Astrocyte (in vitro differentiated cells and primary cell): ENCODE measurements at places on chromosomes 5 and 9. TPM values are rescaled to one million over a fixed set of nuclear protein-coding genes. Genes with fewer than 3 reads are reported as not detected.
A peak's percentile ranks its signal among the peaks of the same experiment; 100 is the strongest.

GRCh38 chr9:76756268-76756640, 8.0 kb upstream of the PCA3 start:
- H3K4me1 ChIP-seq = no peaks in the 10 kb centered on the region
- H3K27me3 ChIP-seq = no peaks in the 10 kb centered on the region
- no peak overlapping the region for H3K27ac ChIP-seq
- H3K36me3 ChIP-seq = no peaks in the 10 kb centered on the region
- H3K4me3 ChIP-seq = no peak overlapping the region

DNA sequence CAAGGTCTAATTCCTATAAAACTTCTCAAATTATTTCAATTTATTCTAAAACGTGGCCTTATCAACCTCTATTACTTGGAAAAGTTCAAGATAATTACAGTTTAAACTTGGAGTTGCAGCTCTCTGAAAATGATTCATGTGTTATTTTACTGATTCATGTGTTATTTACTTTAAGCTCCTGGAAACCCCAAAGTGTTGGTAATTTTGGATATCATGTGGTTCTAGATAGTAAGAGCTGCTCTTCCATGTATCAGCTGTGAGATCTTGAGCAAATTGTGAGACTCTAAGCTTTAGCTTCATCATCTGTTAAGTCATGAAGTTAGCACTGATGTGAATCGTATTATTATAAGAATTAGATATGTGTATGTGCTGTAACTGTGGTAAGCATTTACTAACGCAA, 749.2 kb downstream of the TLE4 start:
- peaks cover 12% of the 10 kb centered on the region for H3K4me1 ChIP-seq
- H3K27ac ChIP-seq = peak overlapping the region; percentile 81
- no peaks in the 10 kb centered on the region for H3K36me3 ChIP-seq
- no peak overlapping the region for H3K4me3 ChIP-seq

GRCh38 chr5:96049398-96050272, 88.0 kb upstream of the ELL2 start:
- H3K36me3 ChIP-seq = no peaks in the 10 kb centered on the region
- H3K27ac ChIP-seq = peak overlapping the region; percentile 34
- H3K4me1 ChIP-seq = peaks cover 14% of the 10 kb centered on the region
- no peak overlapping the region for H3K4me3 ChIP-seq
- no peaks in the 10 kb centered on the region for H3K27me3 ChIP-seq
- DNase-seq = peak; percentile 89

DNA sequence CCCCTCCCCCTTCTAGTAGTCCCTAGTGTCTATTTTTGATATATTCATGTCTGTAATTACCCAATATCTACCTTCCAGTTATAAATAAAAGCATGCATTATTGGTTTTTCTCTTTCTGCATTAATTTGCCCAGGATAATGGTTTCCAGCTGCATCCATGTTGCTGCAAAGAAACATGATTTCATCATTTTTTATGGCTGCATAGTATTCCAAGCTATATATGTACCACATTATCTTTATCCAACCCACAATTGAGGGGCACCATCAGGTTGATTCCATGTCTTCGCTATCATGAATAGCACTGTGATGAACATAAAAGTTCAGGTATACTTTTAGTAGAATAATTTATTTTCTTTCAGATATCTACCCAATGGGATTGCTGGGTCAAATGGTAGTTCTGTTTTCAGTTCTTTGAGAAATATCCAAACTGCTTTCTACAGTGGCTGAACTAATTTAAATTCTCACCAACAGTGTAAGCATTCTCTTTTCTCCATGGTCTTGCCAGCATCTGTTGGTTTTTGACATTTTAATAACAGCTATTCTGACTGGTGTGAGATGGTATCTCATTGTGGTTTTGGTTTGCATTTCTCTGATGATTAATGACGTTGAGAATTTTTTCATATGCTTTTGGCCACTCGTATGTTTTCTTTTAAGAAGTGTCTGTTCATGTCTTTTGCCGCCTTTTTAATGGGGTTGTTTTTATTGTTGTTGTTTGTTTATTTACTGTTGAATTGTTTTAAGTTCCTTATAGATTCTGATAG, 746.1 kb upstream of the MEF2C start:
- H3K4me3 ChIP-seq = no peak overlapping the region
- H3K36me3 ChIP-seq = no peaks in the 10 kb centered on the region
- H3K27ac ChIP-seq = no peak overlapping the region
- no peaks in the 10 kb centered on the region for H3K4me1 ChIP-seq
- H3K27me3 ChIP-seq = no peaks in the 10 kb centered on the region

DNA sequence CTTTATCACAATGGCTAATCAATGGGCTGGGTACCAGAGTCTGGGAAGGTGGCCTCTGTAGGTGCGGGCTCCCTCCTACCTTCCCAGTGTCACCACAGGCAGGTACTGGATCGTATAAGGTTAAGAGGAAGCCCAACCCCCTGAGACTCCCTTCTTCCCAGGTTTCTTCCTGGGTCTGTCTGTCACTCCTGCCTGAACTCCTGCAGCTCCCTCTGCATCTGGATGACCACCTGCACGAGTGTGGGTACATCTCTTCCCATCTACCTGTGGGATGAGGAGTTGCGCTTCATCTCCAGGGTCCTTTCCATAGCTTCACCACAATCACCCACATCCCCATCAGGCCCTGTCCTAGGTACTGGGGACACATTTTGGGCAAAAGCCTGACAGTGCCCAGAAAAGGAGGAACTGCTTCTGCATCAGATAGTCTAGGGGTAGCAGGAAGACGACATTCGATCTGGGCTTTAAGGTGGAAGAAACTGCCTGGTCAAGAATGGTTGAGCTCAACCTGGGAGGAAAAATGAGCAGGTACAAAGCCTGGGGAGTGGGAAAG, 112.2 kb upstream of the ALDH1B1 start:
- H3K4me1 ChIP-seq = no peaks in the 10 kb centered on the region
- no peak overlapping the region for H3K4me3 ChIP-seq
- no peak for DNase-seq
- H3K27me3 ChIP-seq = peaks cover 13% of the 10 kb centered on the region
- no peaks in the 10 kb centered on the region for H3K36me3 ChIP-seq

DNA sequence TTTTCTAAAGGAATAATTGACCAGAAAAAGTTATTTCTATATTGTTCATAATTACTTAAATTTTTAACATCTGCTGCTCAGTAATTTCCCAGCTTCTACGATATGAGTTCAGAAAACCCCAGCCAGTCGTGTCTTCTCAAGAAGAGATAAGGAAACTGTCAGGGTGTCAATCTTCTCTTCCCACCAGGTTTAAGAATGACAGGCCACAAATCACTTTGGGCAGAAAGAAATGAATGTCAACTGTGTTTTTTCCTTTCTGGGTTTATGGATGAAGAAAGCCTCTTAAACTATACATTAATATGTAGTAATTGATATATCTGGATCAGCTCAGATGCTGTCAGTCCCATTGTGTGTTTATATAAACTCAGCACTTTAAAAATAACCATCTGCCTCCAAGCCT, 453.2 kb upstream of the NUDT12 start:
- no peaks in the 10 kb centered on the region for H3K27me3 ChIP-seq
- H3K4me3 ChIP-seq = no peak overlapping the region
- H3K36me3 ChIP-seq = no peaks in the 10 kb centered on the region
- no peak overlapping the region for H3K27ac ChIP-seq
- no peaks in the 10 kb centered on the region for H3K4me1 ChIP-seq

GRCh38 chr5:43780586-43780985, 177.6 kb downstream of the NNT start:
- no peak overlapping the region for H3K4me3 ChIP-seq
- no peak overlapping the region for H3K27ac ChIP-seq
- H3K27me3 ChIP-seq = no peaks in the 10 kb centered on the region
- H3K4me1 ChIP-seq = no peaks in the 10 kb centered on the region

- H3K27me3 ChIP-seq = no peaks in the 10 kb centered on the region
- peaks cover 45% of the 10 kb centered on the region for H3K4me1 ChIP-seq
- no peak for DNase-seq
- peaks cover 14% of the 10 kb centered on the region for H3K36me3 ChIP-seq
Measured at GRCh38 chr9:127567730-127568617, 44.1 kb upstream of the STXBP1 start.

DNA sequence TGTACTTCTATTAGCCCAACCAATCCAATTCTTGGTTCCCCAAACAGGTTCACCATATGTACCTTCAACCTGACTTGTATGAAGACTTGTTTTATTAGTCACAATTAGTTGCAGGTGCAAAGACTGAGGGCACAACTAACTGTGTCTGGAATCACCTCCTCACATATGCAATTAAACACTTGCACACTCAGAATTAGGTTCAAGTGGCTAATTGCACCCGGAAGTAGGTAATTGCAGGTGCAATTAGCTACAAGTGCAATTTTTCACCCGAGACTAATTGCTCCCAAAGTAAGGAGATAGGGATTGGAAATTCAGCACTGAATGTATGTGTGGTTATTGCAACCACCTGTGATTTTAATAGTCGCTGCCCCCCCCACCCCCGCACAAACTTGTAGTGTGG, 338.9 kb downstream of the ZSWIM6 start:
- H3K4me1 ChIP-seq = peaks cover 4% of the 10 kb centered on the region
- H3K27me3 ChIP-seq = peaks cover 6% of the 10 kb centered on the region
- DNase-seq = no peak
- H3K36me3 ChIP-seq = no peaks in the 10 kb centered on the region
- no peak overlapping the region for H3K27ac ChIP-seq

DNA sequence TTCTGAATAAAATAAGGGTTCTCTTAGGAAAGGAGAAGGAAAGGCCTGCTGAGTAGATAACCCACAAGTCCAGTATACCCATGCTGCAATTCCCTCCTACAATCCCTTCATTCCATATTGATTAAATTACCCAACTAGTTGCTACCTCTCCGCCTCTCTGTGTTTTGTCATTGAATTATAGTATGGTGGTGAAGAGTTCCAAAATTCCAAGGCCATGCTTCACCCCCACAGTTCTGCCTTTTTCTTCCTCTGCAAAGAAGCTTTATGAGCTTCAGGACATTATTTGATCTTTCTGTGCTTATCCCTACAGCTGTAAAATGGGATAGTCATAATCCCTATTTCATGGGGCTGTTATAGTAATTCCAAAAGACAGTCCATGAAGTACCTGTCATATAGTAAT, 215.6 kb downstream of the ACTL7B start:
- no peak overlapping the region for H3K27ac ChIP-seq
- no peaks in the 10 kb centered on the region for H3K27me3 ChIP-seq
- DNase-seq = no peak
- no peak overlapping the region for H3K4me3 ChIP-seq

FOXI1 gene
- total RNA-seq = not detected in 2 replicates

C5 gene
- 0.41 and 1.1 TPM in 2 replicates for total RNA-seq

SIGMAR1 gene
- 73.2 and 81.3 TPM in 2 replicates for total RNA-seq
